Neural crest cell (in vitro differentiated cells): ENCODE measurements at places on chromosomes 2 and 18.
A peak's percentile ranks its signal among the peaks of the same experiment; 100 is the strongest.

DNA sequence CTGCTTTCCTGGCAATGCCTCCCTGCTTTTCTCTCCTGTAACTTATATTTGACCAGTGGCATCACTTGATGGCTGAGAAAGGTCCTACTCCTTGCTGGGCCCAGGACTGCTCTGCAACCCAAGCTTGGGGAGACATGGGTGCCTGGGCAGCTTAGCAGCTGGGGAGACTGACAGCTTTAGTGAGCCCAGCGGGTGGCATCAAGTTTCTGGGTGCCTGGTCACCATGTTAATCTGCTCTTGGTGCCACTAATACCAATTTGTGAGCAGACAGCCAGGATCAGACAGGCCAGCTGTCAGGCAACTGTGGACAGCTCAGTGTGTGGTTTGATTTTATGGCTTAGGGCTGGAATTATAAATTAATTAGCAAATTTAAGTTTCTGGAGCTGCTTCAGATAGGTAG is 144.8 kb upstream of the GLI2 start:
- no peak for DNase-seq

- no peak for DNase-seq
Measured at GRCh38 chr18:36850527-36851201, 21.7 kb downstream of the KIAA1328 start.

- DNase-seq, result no peak
Measured at GRCh38 chr2:225086439-225086838, 44.2 kb upstream of the DOCK10 start.

GRCh38 chr2:96506907-96507240 is 1.7 kb upstream of the NEURL3 start:
- DNase-seq, result no peak

GRCh38 chr18:5155218-5155906 is 41.7 kb downstream of the AKAIN1 start:
- DNase-seq, result no peak

- no peak for DNase-seq
Measured at GRCh38 chr2:2184549-2185249, 146.4 kb downstream of the MYT1L start.

GRCh38 chr2:21422050-21422449 is 298.3 kb downstream of the TDRD15 start:
- DNase-seq, result peak; percentile 51

- DNase-seq, result no peak
Measured at GRCh38 chr2:3667151-3667631, 9.2 kb downstream of the ALLC start.

DNA sequence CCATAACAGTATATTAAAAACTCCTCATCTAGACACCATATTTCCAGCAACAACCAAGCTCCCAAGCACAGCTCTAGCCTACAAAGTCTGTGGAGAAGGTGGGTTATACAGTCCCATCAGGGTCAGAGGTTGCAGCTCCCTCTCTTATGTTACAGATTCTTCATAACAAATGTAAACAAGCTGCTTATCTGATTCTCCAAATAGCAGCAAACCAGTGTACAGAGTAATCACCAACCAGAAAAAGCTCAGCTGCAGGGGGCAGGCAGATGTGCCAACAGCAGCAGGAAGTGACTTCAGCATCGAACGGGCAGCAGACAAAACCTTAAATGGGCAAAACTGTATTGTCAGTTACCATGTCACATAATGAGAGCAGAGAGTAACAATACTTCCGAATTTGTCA is 52.9 kb upstream of the NABP1 start:
- DNase-seq, result no peak

GRCh38 chr18:3604498-3605408 is 154.8 kb downstream of the TGIF1 start:
- no peak for DNase-seq

DNA sequence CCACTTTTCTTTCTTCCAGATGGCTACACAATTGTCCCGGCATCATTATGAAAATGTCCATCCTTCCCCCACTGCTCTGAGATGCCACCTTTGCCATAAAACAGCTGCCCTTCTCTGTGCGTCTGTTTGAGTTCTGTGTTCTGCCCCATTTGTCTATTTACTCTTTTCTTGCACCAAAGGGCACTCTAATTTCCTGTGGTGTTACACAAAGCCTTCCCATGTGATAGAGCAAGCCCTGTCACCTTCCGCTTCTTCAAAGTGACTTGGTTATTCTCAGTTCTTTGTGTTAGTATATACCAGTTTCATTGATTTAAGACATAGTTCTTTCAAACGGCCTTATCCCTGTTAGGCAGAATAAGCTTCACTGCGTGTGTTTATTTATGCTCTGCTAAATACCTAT is 84.1 kb downstream of the FBXO15 start:
- no peak for DNase-seq

- DNase-seq, result no peak
Measured at GRCh38 chr2:226913641-226914040, 77.8 kb downstream of the RHBDD1 start.

DNA sequence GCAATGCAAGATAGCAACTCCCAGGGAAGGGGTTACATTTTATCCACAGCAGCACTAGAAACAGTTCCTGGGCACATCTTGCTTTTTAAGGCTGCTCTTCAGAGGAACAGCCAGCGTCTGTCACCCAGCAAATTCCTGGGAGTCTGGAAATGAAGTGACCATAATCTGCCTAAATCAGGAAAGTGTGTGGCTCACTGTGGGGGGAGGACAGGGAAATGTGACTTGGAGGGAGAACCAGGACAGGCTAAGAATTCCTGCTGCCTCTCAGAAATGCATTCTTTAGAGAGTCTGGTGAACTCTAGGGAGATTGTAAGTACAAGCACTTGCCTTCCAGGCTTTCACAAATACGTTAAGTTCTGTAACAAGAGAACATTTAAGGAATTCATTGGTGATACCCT is 364.3 kb upstream of the SPHKAP start:
- no peak for DNase-seq

DNA sequence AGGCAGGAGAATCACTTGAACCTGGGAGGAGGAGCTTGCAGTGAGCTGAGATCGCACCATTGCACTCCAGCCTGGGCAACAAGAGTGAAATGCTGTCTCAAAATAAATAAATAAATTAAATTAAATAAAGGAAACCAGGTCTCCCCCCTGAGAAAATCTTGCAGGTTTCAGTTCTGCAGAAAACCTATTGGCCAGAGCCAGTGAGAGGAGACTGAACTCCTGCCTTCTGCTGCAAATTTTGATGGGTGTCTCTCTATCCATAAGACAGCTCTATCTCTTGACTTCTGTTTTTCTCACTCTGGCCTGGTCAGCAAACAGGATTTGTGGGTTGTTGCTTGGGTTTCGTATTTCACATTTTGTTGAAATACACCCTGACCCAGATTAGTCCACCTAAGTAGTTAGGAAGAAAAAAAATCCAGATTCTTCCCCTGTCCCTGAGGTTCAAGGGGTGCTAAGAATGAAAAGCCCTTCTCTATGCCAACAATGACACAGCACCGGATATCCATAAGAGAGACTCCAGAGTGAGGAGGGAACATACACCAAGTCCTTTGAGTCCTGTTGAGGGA is 86.7 kb upstream of the MAP4K4 start:
- DNase-seq, result no peak

DNA sequence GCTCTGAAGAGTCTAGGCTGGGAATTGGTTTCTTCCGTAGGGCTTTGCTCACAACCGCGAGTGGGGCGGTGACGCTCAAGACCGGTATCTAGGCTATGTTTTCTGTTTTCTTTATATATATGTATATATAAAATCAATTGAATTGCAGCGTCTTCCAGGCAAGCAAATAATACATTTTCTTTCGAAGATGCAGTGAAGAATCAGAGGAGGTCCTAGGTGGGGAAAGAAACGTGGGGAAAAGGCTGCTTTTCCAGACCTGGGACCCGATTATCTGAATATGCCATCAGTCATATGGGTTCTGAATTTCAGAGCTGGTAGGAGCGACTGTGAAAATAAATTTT is 714 bp upstream of the SCN9A start:
- DNase-seq, result no peak

GRCh38 chr2:5940596-5941535 is 248.7 kb downstream of the SOX11 start:
- DNase-seq, result no peak

GRCh38 chr2:108423502-108424251 is 25.3 kb upstream of the GCC2 start:
- DNase-seq, result no peak

DNA sequence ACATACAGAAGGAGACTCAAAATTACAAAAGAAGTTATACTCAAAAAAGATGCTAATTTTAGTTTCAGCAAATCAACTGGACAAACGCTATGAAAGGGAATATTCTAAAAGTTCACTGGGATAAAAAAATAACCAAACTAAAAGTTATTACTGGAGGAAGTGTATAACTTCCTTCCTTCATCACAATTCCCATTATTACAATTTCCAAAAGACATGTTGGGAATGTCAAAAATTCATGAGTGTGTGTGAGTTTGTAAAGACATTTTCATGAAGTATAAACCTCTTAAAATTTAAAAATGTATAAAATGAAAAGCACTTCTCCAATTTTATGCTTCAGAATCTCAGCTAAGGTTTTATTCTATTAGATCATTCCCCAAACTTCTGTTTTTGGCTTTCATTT is 67.8 kb downstream of the MERTK start:
- DNase-seq, result no peak

DNA sequence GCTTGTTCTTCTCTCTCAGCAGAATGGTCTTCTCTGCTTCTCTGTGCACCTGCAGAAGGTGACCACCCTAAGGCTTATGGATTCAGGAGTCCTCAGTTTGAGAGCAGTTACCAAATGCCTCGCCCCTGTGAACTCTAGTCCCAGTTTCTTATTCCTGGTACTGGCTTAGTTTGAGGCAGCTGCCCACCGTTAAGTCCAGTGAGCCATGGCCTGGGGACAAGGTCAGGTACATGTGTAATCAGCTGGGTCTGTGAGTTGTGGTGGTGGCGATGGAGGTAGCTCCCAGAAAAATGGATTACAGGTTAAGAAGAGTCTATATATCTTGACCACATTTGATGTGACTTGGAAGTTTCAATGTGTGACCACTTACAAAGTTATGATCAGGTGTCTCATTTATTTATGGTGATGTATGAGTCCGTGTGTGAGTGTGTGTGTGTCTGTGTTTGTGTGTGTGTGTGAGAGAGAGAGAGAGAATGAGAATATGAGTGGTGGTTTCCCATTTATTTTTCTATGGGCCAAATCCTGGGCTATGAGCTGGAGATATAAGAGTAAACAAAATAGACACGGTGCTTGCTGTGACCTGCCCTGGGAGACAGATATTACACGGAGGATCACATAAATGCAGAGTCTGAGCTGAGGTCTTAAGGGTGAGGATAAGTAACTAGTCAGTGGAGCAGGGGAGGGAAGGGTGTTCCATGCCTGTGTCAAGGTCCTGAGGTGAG is 13.0 kb upstream of the IL1RN start:
- no peak for DNase-seq

- DNase-seq, result no peak
Measured at GRCh38 chr2:26356771-26357170, 10.2 kb upstream of the ADGRF3 start.

DNA sequence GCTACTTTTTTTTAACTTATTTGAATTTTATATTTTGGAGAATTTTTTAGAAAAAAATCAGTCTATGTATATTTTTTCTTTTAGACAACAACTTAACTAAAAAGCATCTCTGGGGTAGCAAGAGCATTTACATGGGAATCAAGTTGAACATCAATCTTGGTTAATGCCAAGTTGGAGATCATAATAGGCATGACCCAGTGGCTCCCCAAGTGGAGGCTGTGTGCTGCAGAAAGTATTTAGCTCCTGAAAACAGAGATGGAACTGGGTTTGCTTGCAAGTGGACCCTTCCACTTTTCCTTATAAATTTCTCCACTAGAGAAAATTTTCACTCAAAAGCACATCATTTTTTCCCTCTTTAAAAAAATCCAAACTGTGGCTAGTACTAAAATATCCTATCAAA is 23.9 kb upstream of the CAVIN2 start:
- no peak for DNase-seq

- no peak for DNase-seq
Measured at GRCh38 chr2:150075831-150076230, 411.6 kb downstream of the RND3 start.

- DNase-seq, result no peak
Measured at GRCh38 chr2:152479282-152479681, 144.3 kb downstream of the FMNL2 start.

- DNase-seq, result no peak
Measured at GRCh38 chr18:29169599-29169998, 992.7 kb upstream of the CDH2 start.

- no peak for DNase-seq
Measured at GRCh38 chr2:211846714-211847113, 691.9 kb downstream of the ERBB4 start.

DNA sequence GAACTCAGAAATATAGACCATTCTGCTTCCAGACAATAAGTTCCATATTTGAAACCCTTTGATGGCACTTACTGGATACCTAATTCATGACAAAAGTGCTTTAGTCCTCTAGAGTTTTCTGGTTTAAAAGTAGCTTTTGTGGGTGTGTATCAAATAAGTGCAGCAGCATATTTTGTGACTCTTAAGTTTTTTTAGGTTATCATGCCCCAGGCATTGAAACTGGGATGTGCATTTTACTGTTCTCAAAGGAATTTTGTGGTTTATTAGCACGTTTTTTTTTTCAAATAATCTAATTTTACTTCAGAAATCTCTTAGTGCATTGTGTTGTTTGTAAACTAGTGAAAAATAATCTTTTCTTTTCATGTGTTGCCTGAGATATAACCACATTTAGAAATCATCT is 1.5 kb downstream of the XRCC5 start:
- DNase-seq, result no peak

DNA sequence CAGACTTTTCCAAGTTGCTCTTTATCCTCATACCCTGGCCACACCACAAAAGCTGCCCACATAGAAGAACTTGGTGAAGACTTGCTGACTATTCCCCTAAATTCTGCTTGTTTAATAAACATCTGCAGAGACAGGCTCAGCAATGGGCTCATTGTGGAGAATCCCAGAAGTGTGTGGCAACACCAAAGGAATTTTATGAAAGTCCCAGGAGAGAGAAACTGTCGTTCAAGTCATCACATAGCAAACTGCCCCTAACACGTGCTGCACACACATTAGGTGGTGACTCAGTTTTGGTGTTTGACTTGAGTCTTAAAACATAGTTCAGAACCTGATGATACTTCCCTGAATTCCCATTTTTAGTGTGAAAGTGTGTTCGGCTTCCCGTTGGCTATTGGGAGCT is 38.6 kb downstream of the CYP1B1 start:
- DNase-seq, result no peak

GRCh38 chr2:210072922-210073509 is 70.6 kb downstream of the RPE start:
- DNase-seq, result no peak

DNA sequence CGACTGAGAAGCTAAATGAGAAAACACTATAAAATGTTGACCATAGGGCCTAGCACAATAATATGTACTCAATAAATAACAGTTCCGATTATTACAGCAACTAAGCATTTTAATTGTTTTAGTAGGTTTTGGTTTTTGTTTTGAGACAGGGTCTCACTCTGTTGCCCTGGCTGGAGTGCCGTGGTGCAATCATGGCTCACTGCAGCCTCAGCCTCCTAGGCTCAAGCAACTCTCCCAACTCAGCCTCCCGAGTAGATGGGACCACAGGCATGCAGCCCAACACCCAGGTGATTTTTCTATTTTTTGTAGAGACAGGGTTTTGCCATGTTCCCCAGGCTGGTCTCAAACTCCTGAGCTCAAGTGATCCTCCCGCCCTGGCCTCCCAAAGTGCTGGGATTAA is 54.1 kb downstream of the ESCO1 start:
- no peak for DNase-seq
